ENCODE measurements at places on chromosomes 3 and 15. TPM values are rescaled to one million over a fixed set of nuclear protein-coding genes. Genes with fewer than 3 reads are reported as not detected.

GRCh38 chr3:190305406-190305805 is 16.8 kb downstream of the CLDN1 start:
- H3K27me3 ChIP-seq = no peaks in the 10 kb centered on the region
- peaks cover 67% of the 10 kb centered on the region for H3K4me1 ChIP-seq
- no peaks in the 10 kb centered on the region for H3K36me3 ChIP-seq
- H3K4me3 ChIP-seq = no peak overlapping the region
- H3K27ac ChIP-seq = peak overlapping the region; percentile 80

- H3K27ac ChIP-seq = no peak overlapping the region
- no peak for DNase-seq
- no peaks in the 10 kb centered on the region for H3K36me3 ChIP-seq
Measured at GRCh38 chr3:154113609-154114008, 7.6 kb upstream of the ARHGEF26 start.

DNA sequence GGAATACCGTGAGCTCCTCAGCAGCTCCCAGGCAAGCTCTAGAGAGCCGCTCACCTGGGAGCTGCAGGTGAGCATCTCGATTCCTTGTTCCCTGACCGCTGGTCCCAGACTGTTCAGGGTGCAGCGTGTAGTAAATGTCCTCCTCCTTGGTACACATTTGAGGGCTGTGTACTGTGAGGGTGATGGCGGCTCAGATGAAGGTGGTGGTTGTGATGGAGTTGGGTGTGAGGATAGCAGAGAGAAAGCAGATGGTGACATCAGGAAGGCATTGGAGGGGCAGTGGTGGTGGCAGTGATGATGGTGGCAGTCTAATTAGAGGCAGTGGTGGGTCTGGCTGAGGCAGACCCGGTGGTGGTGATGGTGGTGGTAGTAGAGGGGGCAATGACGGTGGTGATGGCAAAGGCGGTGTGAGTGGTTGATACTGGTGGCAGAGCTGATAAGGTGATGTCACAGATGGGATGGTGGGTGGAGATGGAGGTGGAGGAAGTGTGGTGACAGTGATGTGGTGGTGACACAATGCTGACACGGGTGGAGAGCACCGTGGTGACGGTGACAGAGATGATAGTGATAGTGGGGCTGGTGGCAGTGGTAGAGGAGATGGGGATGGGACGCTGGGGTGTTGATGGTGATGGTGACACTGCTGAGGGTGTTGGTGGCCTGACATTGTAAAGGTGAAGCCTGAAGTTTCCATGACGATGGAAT is at the start of gene DNAJB8:
Gene DNAJB8 (minus strand): TSS at position 51 of the 702 bp plus-strand sequence. CDS start 3,645 bp downstream, outside the sequence.
- H3K4me3 ChIP-seq = no peak within 1 kb of the TSS
- H3K4me1 ChIP-seq = no peaks in the 10 kb centered on the region
- no peaks in the 10 kb centered on the region for H3K27me3 ChIP-seq

DNA sequence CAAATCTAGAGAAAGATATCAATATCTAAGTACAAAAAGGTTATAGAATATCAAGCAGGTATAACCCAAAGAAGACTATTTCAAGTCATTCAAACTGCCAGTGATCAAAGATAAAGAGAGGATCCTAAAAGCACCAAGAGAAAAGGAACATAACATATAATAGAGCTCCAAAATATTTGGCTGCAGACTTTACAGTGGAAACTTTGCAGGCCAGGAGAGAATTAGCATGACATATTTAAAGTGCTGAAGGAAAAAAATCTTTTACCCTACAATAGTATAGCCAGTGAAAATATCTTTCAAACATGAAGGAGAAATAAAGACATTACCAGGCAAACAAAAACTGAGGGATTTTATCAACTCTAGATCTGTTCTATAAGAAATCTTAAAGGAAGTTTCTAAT is 254.3 kb upstream of the ARHGEF26 start:
- H3K27ac ChIP-seq = no peak overlapping the region
- no peaks in the 10 kb centered on the region for H3K4me1 ChIP-seq
- no peak overlapping the region for H3K4me3 ChIP-seq
- H3K27me3 ChIP-seq = no peaks in the 10 kb centered on the region
- no peak for DNase-seq
- no peaks in the 10 kb centered on the region for H3K36me3 ChIP-seq

GRCh38 chr3:150495149-150495548 is 51.1 kb downstream of the SERP1 start:
- H3K4me1 ChIP-seq = peaks cover 38% of the 10 kb centered on the region
- no peaks in the 10 kb centered on the region for H3K36me3 ChIP-seq
- DNase-seq = peak; percentile 16
- H3K4me3 ChIP-seq = no peak overlapping the region
- no peak overlapping the region for H3K27ac ChIP-seq

- no peak overlapping the region for H3K4me3 ChIP-seq
- H3K27me3 ChIP-seq = no peaks in the 10 kb centered on the region
- H3K27ac ChIP-seq = no peak overlapping the region
- peaks cover 20% of the 10 kb centered on the region for H3K36me3 ChIP-seq
- DNase-seq = no peak
Measured at GRCh38 chr15:40558952-40559742, 5.7 kb downstream of the CCDC32 start.

DNA sequence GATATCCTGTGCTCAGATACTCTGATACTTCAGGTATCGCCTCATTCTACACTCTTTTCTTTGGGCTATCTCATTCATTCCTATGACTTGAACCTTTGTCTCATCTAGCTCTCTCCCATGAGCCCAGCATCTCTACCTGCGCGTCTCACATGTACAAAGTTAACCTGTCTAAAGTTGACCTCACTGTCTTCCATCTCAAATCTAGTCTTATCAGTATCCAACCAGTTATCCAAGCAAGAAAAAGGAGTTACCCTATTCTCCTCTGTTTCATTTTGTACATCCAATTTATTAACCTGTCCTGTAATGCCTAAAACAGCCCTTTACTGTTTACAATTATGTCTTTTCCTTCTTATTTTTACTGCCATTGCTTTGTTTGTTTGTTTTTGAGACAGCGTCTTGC is 134.2 kb downstream of the GREM1 start:
- no peak overlapping the region for H3K4me3 ChIP-seq
- peaks cover 60% of the 10 kb centered on the region for H3K4me1 ChIP-seq
- DNase-seq = no peak
- H3K36me3 ChIP-seq = no peaks in the 10 kb centered on the region
- H3K27me3 ChIP-seq = no peaks in the 10 kb centered on the region

DNA sequence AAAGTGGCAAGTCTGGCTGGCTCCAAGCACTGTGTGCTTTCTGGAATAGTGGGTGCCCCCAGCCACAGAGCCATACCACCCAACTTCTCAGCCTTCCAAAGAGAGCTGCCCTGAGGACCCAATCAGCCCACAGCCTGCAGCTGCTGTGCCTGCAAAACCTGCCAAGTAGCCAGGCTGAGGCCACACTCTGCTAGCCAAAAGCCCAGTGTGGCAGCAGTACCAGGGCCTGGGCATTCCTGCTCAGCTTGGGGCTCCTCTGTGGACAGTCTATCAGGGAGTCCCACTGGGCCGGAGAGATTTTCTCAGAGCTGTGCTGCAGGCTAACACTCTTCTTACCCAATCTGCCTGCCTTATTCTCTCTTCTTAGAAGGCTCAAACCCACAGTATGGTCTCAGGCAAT is 136.5 kb downstream of the TPRA1 start:
- no peak overlapping the region for H3K27ac ChIP-seq
- peaks cover 8% of the 10 kb centered on the region for H3K4me1 ChIP-seq
- DNase-seq = no peak
- H3K36me3 ChIP-seq = no peaks in the 10 kb centered on the region
- no peak overlapping the region for H3K4me3 ChIP-seq
- H3K27me3 ChIP-seq = no peaks in the 10 kb centered on the region

GRCh38 chr3:40913192-40913591 is 286.1 kb upstream of the CTNNB1 start:
- no peak overlapping the region for H3K27ac ChIP-seq
- H3K4me3 ChIP-seq = no peak overlapping the region
- H3K36me3 ChIP-seq = no peaks in the 10 kb centered on the region
- H3K4me1 ChIP-seq = no peaks in the 10 kb centered on the region

DNA sequence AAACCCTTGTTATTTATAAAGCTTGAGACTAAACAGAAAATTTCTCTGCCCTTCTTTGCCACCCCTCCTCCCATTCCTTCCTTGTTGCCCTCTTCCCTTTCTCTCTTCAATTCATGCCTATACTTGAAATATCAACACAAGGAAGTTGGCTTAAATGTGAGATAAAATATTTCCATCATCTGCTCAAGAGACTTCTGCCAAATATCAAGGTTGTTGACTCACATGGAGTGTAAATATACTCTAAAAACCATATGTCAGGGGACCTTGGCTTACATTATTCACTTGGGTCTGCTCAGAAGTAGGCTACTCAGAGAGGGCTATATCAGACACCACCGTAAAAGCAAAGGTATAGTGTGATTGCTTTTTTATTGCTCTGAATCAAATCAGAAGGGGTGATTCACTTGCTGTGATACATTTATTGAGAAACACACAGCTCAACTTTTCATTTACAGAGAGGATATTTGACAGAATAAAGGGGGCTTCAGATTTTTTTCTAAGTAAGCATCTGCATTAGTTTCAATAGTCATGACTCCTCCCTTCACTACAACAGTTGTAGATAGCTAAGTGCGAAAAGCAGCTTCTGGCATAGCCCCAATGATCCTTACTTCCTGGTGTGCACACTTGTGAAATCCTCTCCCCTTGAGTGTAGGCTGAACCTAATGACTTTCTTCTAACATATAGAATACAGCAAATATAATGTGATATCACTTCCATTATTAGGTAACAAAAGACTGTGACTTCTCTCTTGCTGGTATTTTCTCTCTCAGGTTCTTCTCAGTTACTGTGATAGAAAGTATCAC is 386.2 kb downstream of the EFHB start:
- H3K27me3 ChIP-seq = no peaks in the 10 kb centered on the region
- no peak overlapping the region for H3K27ac ChIP-seq
- no peak overlapping the region for H3K4me3 ChIP-seq
- H3K36me3 ChIP-seq = no peaks in the 10 kb centered on the region
- no peaks in the 10 kb centered on the region for H3K4me1 ChIP-seq

GRCh38 chr3:100645913-100646312 is 36.5 kb downstream of the ADGRG7 start:
- no peaks in the 10 kb centered on the region for H3K36me3 ChIP-seq
- H3K27me3 ChIP-seq = no peaks in the 10 kb centered on the region
- no peak for DNase-seq
- H3K27ac ChIP-seq = no peak overlapping the region
- H3K4me3 ChIP-seq = no peak overlapping the region

GRCh38 chr3:192675958-192676649 is 51.2 kb downstream of the FGF12 start:
- peaks cover 55% of the 10 kb centered on the region for H3K27me3 ChIP-seq
- no peaks in the 10 kb centered on the region for H3K36me3 ChIP-seq
- no peak for DNase-seq
- H3K4me1 ChIP-seq = no peaks in the 10 kb centered on the region
- H3K27ac ChIP-seq = no peak overlapping the region

DNA sequence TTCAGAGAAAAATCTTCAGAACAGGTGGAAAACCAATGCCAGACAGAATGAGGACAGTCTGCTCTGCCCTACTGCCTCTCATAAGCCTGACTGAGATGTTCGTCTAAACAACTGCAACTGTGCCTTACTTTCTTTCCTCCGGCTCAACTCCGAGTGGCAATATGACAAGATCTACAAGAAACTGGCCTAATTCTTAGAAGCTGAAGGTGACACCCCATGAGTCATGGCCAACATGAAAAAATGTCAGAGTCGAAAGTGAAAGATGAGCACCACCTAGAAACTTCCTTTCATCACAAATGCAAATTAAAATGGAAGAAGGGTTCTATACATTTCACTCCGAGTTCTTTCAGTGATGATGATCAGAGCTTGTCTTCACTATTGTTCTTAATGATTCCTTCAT is 12.9 kb downstream of the PCYT1A start:
- H3K27ac ChIP-seq = no peak overlapping the region
- DNase-seq = peak; percentile 20
- no peak overlapping the region for H3K4me3 ChIP-seq
- peaks cover 20% of the 10 kb centered on the region for H3K36me3 ChIP-seq
- H3K4me1 ChIP-seq = peaks cover 26% of the 10 kb centered on the region

GRCh38 chr3:190593075-190593474 is 79.2 kb downstream of the IL1RAP start:
- H3K27ac ChIP-seq = no peak overlapping the region
- no peaks in the 10 kb centered on the region for H3K36me3 ChIP-seq
- no peak overlapping the region for H3K4me3 ChIP-seq
- H3K27me3 ChIP-seq = no peaks in the 10 kb centered on the region
- peaks cover 18% of the 10 kb centered on the region for H3K4me1 ChIP-seq

GRCh38 chr3:31724651-31725050 is 191.9 kb downstream of the STT3B start:
- no peaks in the 10 kb centered on the region for H3K36me3 ChIP-seq
- no peaks in the 10 kb centered on the region for H3K27me3 ChIP-seq
- H3K4me1 ChIP-seq = no peaks in the 10 kb centered on the region
- H3K27ac ChIP-seq = no peak overlapping the region

- H3K4me3 ChIP-seq = no peak overlapping the region
- H3K27me3 ChIP-seq = no peaks in the 10 kb centered on the region
- no peaks in the 10 kb centered on the region for H3K36me3 ChIP-seq
- no peak for DNase-seq
Measured at GRCh38 chr3:32959371-32959770, 7.9 kb downstream of the CCR4 start.

- DNase-seq = no peak
- no peak overlapping the region for H3K27ac ChIP-seq
- H3K36me3 ChIP-seq = no peaks in the 10 kb centered on the region
- no peak overlapping the region for H3K4me3 ChIP-seq
- no peaks in the 10 kb centered on the region for H3K27me3 ChIP-seq
Measured at GRCh38 chr3:58375254-58375653, 42.6 kb downstream of the PXK start.

CCR8 gene
- total RNA-seq = not detected

EXD1 gene
- not detected for total RNA-seq

NLGN1 gene
- total RNA-seq = 0.92 TPM

SLC6A1 gene
- total RNA-seq = not detected

STXBP5L gene
- not detected for total RNA-seq

PFN2 gene
- 213 TPM for total RNA-seq

NTRK3 gene
- not detected for total RNA-seq

TF gene
- total RNA-seq = not detected

ZNF619 gene
- total RNA-seq = 6.0 TPM

CRYGS gene
- 3.4 TPM for total RNA-seq

CPLX3 gene
- not detected for total RNA-seq

FGF12 gene
- not detected for total RNA-seq

MCF2L2 gene
- 3.9 TPM for total RNA-seq

SHISA5 gene
- total RNA-seq = 164 TPM

IL12A gene
- 6.5 TPM for total RNA-seq
